ENCODE measurements at places on chromosomes 12 and 14.

DNA sequence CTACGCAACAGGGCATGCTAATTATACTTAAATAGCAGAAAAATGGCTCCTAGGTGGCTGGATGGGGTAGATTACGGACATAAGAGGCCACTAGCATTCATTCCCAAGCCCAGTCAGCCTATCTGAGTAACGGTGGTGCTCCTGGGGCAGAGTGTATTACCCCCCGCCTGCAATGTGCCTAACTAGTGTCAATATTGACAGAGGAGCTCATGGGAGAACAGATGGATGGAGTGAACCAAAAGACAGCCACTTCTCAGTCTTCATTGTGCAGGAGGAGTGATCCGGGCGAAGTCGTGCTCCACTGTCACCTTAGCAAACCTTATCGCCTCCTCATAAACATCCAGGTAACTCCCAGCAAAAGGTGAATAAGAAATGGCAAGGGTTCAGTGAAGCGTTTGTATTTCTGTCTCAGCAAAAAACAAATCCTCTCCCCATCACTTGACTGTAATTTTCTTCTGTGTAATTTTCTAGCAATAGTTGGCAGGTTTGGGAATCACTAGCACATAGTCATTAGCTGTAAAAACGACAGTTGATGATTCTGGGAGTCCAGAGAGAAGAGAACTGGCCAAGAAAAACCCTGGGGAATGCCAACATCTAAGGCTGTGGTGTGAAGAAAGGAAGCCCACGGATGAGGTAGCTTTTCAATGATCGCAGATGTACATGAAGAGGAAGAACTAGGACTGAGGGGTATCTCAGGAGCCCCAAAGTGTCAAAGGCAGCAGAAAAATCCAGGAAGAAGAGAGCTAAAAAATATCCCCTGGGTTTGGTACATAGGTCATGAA is 126.6 kb upstream of the BCL2L14 start:
- DNase-seq, result no peak

DNA sequence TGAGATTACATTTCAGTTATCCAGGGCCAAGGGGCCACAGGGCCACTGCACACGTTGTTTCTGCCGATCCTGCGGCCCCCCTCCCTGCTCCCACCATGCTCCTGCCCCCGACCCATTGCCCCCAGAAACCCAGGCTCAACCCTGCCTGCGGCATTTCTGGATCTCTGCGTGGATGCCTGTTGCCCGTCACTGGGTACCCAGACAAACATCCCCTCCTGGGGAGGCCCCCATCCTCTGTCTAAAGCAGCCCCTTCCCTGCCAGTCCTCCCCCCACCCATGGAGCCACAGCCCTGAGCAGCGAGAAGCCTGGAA is 326.4 kb upstream of the SFSWAP start:
- DNase-seq, result no peak

- no peak for DNase-seq
Measured at GRCh38 chr12:109592905-109593272, 19.3 kb downstream of the MVK start.

- DNase-seq, result no peak
Measured at GRCh38 chr12:57332646-57333312, 81.8 kb upstream of the STAC3 start.

- DNase-seq, result no peak
Measured at GRCh38 chr14:77601846-77602619, 14.4 kb downstream of the SPTLC2 start.

DNA sequence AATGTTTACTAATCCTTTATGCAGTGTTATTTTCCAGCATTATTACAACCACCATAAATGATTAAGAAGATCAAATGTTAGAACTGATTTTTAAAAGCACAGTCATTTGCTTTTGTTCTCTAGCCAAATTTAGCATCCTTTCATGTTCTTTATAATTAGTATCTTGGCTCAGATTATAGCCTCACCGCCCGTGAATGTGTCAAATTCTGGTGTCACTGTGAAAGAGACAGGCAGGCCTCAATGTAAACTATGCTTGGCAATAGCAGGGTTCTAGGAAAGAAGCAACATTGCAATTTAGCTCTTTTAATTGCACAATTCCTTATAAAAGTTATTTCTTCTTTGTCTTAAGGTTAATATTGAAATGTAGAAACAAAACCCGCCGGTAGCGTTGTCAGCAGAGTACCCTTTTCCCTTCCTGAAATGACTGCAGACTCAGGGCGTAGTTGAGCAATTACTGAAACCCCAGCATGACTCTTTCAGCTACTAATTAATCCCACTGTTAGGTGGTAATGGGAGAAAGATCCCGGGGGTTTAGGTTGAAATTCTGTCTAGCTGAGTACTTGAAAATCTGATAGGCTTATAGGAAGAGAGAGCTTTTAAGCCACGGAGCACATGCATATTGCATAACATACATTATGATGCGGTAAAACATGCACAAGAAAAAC is 1600.5 kb upstream of the SEL1L start:
- DNase-seq, result no peak

DNA sequence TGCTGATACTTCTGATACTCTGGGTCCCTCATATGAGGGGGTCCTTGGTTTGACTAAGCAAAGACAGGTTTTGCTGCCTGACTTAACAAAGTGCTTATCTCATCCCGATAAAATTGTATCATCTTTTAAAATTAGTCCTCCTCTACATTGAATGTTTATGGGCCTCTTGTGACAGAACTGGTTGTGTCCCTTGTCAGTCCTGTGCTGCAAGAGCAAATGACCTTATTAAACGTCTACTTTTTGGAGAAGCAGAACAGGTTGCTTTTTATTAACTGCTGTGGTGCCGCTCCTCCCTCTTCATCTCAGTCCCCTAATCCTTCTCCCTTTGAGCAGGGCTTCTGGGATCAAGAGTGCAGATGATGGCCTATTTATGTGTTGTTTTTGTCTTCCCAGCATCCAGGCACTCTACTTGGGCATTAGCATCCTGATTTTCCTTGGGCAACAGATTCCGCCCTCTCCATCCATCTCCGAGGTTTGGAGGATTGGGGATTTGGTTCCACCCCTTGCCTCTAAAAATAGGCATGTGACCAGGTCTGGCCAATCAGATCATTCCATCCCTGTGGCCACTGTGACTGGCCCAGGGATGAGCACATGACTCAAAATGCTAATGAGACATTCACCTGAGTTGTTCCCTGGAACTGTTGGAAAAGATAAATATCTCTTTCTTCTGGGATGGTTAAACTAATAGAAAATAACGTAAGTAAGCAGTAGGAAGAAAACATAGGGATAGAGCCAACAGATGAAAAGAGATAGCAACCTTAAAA is 2.9 kb upstream of the DENR start:
- DNase-seq, result no peak

GRCh38 chr14:95140060-95140858 is 17.1 kb downstream of the DICER1 start:
- DNase-seq, result no peak

DNA sequence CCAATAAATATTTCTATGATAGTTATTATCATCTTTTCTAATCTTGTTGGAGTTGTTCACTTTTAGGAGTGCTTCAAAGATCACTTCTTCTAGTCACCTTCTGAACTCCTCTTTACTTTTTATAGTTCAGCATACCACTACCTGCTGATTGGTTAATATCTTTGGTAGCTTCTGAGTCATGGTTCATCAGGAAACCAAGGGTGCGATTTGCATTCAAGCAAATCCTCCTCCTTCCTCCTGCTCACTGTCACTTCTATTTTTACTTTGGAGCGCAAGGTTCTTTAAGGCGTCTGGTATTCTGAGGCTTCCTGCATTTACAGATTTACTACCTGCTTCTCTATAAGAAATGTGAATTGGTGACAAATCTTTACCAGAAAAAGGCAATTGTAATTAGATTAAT is 24.0 kb downstream of the SYT1 start:
- no peak for DNase-seq

- DNase-seq, result no peak
Measured at GRCh38 chr12:46556105-46556559, 183.6 kb upstream of the SLC38A2 start.

DNA sequence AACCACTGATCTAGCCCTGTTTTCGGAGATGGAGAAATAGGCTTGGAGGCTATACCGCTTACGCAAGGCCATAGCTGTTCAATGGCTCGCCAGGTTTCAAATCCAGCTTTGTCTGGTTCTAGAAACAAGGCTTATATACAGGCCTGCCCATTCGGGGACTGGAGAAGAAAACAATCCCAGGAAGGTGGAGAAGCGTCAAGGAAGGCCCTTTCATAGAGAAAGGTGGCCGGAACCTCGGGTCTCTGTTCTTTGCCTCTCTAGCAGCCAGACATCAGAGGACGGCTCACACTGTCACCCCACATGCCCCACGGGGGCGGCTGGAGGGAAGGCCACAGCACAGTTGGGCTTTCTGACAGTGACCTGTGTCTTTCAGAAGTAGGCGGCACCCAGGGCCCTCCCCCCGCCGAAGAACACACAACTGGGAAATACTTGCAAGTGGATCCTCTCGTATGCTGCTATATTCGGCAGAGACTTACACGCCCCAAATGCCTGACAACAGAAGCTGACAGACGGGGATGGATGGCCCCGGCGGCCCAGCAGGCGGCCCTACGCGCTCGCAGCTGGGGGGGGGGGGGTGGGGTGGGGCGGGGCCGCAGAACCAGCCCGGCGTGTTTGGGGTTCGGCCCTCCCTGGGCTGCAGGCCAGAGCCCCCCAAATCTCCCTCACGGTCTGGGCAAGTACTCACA is 4.5 kb upstream of the SETD1B start:
- peak; percentile 67 for DNase-seq

GRCh38 chr12:6039894-6040601 is 84.4 kb downstream of the VWF start:
- peak; percentile 59 for DNase-seq

GRCh38 chr12:25884920-25885234 is 73.6 kb upstream of the RASSF8 start:
- no peak for DNase-seq

DNA sequence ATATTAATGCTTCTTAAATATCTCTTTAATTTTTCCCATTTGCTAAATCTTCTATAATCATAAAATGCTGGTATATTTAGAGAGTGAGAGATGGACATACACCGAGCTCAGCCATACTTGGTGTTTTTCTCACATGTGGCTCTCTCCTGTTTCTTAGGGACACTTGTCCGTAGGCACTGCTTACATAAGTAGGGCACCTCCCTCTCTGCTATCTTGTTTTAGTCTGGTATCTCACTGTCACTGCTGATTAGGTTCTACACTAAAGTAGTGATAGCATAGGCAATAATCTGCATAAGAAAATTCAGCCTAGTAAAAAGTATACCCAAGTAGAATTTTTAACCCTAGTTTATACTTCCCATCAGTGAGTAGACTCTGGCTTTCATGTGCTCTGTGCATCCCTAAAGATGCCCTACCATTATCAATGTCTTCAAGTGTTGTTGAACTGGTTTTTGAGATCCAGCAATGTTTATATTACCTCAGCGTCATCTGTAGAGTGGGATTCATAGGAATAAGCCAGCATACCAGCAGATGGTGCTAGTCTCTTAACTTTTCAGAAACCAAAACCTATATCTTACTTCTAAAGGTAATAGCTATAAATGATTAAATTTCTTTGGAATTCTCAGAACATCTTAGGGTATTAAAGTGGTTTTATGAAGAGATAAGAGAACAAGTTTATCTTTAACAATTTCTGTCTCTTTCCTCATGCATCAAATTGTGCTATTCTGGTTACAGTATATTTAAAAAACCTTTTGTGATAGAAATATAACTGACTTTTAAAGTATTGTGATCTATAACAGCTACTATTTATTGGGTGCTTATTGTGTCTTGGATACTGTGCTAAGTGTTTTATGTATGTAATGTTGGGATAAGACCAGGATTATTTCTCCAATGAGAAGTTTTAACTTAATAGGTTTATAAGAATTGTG is 32.9 kb downstream of the ARID2 start:
- peak; percentile 14 for DNase-seq

GRCh38 chr14:55707365-55707804 is 127.4 kb downstream of the KTN1 start:
- no peak for DNase-seq

DNA sequence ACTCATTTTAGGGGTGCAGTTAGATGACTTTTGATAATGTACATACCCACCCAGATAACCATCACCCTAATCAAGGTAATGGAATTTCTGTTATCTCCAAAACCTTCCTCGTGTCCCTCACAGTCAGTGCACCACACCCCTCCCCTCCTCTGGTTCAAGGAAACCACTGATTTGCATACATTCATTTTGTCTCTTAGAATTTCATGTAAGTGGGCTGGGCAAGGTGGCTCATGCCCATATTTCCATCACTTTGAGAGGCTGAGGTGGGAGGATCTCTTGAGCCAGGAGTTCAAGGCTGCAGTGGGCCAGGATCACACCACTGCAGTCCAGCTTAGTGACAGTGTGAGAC is 15.7 kb downstream of the ADIPOR2 start:
- no peak for DNase-seq

DNA sequence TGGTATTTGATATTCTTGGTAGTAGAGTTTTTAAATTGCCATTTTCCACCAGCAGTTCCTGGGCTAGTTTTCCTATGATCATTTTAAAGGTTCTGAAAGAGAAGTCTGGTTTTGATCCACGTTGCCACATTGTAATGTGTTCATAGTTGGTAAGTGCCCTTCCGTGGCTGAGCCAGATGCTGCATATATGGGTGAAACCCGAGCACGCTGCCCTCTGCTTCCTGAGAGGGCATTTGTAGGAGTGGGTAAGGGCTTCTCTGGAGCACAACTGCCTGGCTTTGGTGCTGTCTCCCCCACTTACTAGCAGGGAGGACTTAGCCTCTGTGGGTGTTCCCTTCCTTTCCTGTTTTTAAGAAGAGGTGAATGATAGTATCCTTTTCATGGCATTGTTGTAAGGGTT is 7.1 kb downstream of the SNRNP35 start:
- DNase-seq, result no peak

GRCh38 chr12:24517000-24517399 is 431.9 kb downstream of the BCAT1 start:
- DNase-seq, result no peak

DNA sequence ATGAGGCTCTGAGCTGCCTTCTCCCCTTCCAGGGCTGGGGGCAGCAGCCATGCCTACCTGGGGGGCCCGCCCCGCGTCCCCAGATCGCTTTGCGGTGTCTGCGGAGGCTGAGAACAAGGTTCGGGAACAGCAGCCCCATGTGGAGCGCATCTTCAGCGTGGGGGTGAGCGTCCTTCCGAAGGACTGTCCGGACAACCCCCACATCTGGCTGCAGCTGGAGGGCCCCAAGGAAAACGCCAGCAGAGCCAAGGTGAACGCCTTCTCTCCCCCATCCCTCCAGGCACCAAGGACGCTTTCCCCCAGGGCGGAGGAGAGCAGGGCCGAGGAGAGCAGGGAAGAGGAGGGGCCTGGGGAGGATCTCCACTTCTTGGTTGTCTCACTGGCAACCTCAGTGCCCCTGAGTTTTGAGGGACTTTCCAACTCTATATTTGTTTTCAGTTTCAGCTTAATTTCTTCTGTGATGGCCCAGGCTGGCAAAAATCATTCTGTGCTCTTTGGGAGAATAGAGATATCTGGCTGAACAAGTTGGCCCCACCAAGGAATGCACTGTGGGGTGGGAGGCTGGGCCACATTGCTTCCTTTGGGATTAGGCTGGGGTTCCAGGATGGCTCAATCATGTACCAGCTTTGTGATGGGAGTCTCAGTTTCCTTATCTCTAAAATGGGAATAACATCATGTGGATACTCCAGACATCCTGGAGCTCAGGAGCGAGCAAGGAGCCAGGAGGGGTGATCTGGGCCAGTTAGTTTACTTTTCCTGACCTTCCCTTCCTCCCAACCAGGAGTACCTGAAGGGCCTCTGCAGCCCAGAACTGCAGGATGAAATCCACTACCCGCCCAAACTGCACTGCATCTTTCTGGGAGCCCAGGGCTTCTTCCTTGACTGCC is 1.2 kb downstream of the KHNYN start:
- DNase-seq, result peak; percentile 65
